ENCODE measurements at places on chromosomes 3 and 15. TPM values are rescaled to one million over a fixed set of nuclear protein-coding genes. Genes with fewer than 3 reads are reported as not detected.

MDFIC2 gene
- polyA plus RNA-seq: not detected

COMMD4 gene
- 97.7 TPM for polyA plus RNA-seq

- H3K27ac ChIP-seq: no peak overlapping the region
- H3K36me3 ChIP-seq: no peaks in the 10 kb centered on the region
- H3K4me1 ChIP-seq: no peaks in the 10 kb centered on the region
- H3K27me3 ChIP-seq: no peaks in the 10 kb centered on the region
- no peak overlapping the region for H3K4me3 ChIP-seq
Observed at GRCh38 chr3:142154186-142154585, 4.8 kb upstream of the TFDP2 start.

- H3K4me3 ChIP-seq: no peak overlapping the region
- no peak overlapping the region for H3K27ac ChIP-seq
- H3K27me3 ChIP-seq: no peaks in the 10 kb centered on the region
- no peaks in the 10 kb centered on the region for H3K36me3 ChIP-seq
Observed at GRCh38 chr15:42711746-42712145, 25.2 kb downstream of the CDAN1 start.

DNA sequence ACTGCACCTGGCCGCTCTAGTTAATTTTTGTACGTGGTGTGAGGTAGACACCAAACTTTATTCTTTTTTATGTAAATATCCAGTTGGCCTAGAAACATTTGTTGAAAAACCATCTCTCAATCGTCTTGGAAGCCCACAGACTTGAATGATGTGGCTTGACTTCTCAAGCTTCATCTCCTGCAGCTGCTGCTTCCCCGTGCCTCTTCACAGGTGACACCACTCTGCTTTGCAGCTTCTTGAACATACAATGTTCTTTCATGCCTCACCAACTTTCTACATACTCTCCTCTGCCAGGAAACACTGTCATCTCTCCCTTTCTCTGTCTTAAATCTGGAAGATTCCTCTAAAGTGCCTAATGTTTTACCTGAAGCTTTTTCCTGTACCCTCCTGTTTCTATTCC is 35.6 kb downstream of the MAP6D1 start:
- no peaks in the 10 kb centered on the region for H3K4me1 ChIP-seq
- H3K27ac ChIP-seq: no peak overlapping the region
- no peak overlapping the region for H3K4me3 ChIP-seq
- H3K36me3 ChIP-seq: no peaks in the 10 kb centered on the region
- DNase-seq: no peak

DNA sequence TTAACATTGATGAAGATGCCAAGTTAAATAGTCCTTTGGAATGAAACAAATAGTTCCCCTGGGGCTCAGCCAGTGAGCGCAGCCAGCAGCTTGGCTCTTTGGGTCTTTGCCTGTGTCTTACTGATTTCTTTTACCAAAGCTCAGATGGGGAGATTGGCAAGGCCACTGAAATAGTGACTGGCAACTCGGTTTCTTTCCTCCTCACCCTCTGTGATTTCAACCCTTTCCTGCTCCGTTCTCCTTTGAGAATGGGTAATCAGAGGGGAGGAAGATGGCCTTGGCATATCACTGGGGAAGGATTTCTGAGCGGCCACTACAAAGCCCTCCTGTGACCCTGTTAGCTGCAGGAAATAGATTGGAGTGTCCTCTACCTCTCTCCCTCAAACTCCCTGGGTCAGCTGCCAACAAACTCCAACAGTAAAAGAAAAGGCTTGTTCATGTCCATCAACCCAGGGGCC is 337.1 kb upstream of the LRRFIP2 start:
- no peaks in the 10 kb centered on the region for H3K4me1 ChIP-seq
- DNase-seq: no peak
- no peak overlapping the region for H3K4me3 ChIP-seq
- H3K27me3 ChIP-seq: no peaks in the 10 kb centered on the region
- H3K36me3 ChIP-seq: no peaks in the 10 kb centered on the region
